Naive thymus-derived CD4-positive, alpha-beta T cell (primary cell): ENCODE measurements at places on chromosomes 5 and 9. TPM values are rescaled to one million over a fixed set of nuclear protein-coding genes. Genes with fewer than 3 reads are reported as not detected.

DNA sequence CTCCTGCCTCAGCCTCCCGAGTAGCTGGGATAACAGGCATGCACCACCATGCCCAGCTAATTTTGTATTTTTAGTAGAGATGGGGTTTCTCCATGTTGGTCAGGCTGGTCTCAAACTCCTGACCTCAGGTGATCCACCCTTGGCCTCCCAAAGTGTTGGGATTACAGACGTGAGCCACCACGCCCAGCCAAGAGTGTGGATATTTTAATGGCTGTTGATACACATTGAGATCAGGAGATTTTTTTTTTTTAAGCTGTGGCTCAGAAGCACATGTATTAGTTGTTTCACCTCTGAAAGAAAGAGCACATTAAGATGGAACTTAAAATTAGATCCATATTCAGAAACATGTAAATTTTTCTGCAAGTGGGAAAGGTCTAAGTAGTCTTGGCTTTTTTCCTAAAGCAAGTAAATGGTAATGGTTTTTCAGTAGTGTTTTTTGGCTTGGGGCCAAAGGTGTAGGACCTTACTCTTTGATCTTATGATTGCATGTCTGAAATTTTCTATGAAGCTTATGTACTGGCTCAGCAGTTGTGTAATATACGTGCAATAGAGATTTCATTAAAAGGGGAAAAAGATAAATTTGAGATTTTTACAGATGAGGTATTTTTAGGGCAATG is 9.9 kb downstream of the RBM27 start:
- H3K36me3 ChIP-seq: no peaks in the 10 kb centered on the region
- peaks cover 13% of the 10 kb centered on the region for H3K4me1 ChIP-seq
- H3K27me3 ChIP-seq: no peaks in the 10 kb centered on the region

- H3K27me3 ChIP-seq: no peaks in the 10 kb centered on the region
- no peak overlapping the region for H3K4me3 ChIP-seq
- no peaks in the 10 kb centered on the region for H3K4me1 ChIP-seq
- no peak overlapping the region for H3K27ac ChIP-seq
Observed at GRCh38 chr9:76289042-76289441, 105.2 kb downstream of the RFK start.

DNA sequence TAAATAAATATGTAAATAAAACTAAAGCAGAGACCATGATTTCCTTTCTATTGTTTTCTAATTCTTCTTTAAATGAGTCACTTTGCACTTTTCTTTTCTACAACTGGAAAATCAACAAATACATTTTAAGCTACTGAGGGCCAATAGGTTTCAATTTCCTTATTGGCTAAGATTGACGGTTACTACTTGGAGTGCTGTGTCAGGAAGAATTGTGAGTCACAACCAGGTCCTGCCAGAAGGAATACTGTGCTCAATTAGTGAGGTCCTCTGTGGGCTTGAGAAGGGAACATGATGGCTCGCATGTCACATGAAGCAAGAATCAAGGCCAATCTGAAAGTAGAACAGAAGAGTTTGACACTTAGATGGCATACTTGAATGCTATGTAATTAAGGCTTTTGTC is 110.8 kb downstream of the HMHB1 start:
- no peaks in the 10 kb centered on the region for H3K27me3 ChIP-seq
- no peak overlapping the region for H3K4me3 ChIP-seq
- no peaks in the 10 kb centered on the region for H3K36me3 ChIP-seq
- no peak overlapping the region for H3K27ac ChIP-seq

DNA sequence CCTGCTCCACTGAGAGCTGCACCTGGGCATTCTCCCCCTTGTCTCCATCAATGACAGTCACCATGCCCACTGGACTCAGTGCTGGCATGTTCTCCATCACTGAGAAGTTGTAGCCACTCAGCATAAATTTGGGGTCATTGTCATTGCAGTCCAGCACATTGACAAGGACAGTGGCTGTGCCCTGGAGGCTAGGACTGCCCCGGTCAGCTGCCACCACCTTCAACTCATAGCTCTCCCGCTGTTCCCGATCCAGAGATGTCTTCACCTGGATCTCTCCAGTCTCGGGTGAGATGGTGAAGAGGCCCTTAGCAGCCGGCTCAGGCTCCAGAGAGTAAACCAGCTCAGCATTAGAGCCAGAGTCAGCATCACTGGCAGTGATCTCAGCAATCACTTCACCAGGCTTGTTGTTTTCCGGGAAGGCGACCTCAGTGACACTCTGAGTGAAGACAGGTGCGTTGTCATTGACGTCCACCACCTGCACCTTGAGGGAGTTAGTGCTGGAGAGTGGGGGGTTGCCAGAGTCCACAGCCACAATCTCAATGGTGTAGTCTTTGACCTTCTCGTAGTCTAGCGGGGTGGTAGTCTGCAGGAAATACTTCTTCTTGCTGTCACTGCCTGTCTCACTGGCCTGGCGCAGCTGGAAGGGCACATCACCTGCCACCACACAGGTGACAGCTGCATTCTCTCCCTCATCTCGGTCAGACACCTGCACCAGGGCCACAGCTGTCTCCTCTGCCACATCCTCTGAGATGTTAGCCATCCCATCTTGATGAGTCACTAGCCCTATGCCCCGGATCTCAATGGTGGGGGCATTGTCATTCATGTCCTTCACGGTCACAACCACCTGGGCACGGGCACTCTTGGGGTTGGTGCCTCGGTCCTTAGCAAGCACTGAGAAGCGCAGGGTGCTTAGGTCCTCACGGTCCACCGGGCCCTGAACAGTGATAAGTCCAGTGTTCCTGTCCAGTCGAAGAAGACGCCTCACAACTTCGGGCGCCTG is 13.5 kb downstream of the PCDH1 start:
- no peaks in the 10 kb centered on the region for H3K36me3 ChIP-seq
- no peak overlapping the region for H3K4me3 ChIP-seq
- no peak overlapping the region for H3K27ac ChIP-seq
- no peaks in the 10 kb centered on the region for H3K27me3 ChIP-seq

The FGD3 gene
- 114 TPM for polyA plus RNA-seq

The PCDHGA3 gene
- polyA plus RNA-seq: not detected
